ENCODE measurements at places on chromosomes 4 and X.

GRCh38 chr4:169234137-169234855 lies 36.5 kb downstream of the SH3RF1 start:
- no peak for DNase-seq

DNA sequence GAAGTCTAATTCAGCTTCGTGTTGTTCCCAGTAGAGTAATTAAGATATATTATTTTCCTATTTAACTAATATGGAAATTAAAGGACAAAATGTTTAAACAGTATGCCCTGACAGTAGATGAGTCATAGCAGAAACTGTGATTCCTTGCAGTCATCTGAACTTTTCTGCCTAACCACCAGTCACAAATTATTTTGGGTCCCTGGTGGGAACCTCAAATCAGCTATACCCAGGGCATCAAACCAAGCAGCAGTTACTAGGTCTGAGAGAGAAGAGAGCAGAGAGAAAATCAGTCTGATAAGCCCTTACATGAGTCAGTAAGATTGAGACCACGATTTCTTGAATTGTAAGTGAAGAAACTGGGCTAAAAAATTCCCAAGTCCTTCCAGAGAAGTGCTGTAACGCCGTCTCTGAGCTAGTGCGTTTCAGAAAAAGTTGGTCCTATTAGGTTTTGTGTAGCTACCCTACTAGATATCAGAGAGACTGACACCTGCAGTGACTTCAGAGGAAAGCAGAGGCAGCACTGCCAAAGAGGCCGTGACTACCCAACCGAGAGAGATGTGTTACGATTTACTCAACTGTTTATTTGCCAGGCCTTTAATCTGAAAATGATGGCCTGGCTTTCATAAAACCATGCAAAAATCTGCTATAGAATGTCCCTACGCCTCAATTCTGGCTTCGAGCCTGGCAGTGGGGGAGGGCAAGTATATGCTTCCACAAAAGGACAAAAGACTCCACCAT lies 21.7 kb upstream of the GPM6A start:
- DNase-seq = no peak

- no peak for DNase-seq
Observed at GRCh38 chrX:106726485-106727437, at the start of gene RNF128. RNF128 (plus strand) TSS chrX:106726701; CDS start chrX:106726914, 213 bp downstream.

DNA sequence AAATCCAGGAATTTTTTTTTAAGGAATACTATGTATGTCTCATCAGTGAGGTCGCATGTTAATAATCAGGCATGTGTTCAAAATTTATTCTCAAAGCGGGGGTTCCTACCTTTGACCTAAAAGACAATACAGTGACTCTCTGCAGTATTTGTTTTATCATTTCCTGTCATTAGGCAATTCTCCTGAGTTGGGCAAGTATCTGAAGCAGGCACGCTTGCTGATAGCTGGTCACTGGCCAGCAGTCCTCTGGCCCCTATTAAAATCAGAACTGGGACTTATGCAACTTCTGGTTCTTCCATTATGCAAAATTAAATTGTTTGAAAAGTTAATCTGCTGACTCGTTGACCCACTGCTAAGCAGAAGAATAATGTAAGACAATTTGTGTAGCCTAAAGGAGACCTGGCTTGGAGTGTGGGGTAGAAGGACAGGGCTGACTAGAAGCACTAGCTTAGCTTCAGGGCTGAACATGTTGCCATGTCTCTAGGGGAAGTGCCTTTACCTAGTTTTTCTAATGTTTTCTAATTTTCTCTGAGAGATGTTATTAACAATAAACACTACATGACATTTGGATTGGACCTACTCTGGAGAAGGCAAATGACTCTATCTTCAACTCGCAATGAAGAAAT lies 36.0 kb upstream of the GABRA2 start:
- DNase-seq = no peak

- DNase-seq = no peak
Observed at GRCh38 chr4:47075262-47075661, 43.9 kb downstream of the GABRB1 start.

- DNase-seq = peak; percentile 23
Observed at GRCh38 chr4:121977251-121978171, 25.7 kb upstream of the TRPC3 start.

- no peak for DNase-seq
Observed at GRCh38 chrX:16014171-16014570, 109.2 kb upstream of the GRPR start.

DNA sequence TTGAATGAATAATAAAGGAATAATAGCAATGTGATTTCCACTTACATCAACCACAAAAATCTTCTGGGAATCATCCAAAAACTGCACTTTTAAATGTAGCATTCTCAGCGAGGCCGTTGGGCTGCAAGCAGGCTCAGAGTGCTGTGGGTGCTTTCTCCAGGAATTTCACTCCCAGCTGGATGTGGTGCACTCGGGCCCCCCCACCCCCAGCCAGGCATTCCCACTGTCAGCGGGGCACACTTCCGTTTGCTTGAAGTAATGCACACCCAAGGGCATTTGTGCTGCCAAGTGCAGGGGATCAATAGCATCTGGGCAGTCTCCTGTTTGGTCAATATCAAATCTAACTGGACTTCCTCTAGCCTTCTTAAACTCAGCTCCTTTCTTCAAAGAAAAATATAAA lies at the start of gene FRMD7:
FRMD7 (minus strand) TSS at position 278 of the 400 bp plus-strand sequence; CDS start at position 102, 176 bp downstream.
- DNase-seq = no peak

GRCh38 chr4:169160825-169161224 lies 109.9 kb downstream of the SH3RF1 start:
- no peak for DNase-seq

DNA sequence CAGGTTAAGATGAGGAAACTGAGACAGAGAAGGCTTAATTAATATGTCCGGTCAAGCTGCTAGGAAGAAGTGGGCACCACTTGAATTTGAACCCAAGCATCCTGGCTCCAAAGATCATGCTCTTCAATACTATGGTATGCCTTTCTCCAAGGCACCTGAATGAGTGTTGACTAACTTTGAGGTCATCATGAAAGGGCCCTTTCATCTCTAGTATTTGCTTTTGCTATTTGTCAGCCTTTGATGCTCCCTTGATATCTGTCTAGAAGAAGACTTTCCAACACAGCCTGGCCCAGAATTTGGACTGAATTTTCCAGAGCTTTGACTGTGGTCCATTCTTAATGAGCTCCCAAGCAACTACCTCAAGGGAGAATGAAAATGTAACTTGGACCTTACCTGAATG lies 179.1 kb upstream of the DKK2 start:
- no peak for DNase-seq

DNA sequence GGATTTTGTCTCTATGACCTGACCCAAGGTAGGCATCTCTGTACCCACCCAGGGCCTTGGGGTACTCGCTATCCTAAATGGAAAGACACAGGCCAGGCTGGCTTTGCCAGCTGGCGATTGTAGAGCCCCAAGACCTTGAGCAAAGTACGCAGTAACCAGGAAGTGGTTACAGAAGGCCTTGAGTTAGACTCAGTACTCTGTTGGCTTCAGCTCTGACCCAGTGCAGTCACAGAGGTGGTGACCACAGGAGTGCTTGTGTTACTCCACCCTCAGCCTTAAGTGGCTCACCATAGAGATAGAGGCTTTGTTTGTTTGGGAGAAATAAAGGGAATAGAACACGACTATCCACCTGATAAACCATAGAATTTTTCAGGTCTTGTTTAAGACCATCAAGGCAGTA lies 880.5 kb upstream of the POU3F4 start:
- no peak for DNase-seq

- DNase-seq = no peak
Observed at GRCh38 chr4:7423391-7423790, 11.3 kb downstream of the PSAPL1 start.

- no peak for DNase-seq
Observed at GRCh38 chr4:8762356-8762755, 109.3 kb downstream of the HMX1 start.

DNA sequence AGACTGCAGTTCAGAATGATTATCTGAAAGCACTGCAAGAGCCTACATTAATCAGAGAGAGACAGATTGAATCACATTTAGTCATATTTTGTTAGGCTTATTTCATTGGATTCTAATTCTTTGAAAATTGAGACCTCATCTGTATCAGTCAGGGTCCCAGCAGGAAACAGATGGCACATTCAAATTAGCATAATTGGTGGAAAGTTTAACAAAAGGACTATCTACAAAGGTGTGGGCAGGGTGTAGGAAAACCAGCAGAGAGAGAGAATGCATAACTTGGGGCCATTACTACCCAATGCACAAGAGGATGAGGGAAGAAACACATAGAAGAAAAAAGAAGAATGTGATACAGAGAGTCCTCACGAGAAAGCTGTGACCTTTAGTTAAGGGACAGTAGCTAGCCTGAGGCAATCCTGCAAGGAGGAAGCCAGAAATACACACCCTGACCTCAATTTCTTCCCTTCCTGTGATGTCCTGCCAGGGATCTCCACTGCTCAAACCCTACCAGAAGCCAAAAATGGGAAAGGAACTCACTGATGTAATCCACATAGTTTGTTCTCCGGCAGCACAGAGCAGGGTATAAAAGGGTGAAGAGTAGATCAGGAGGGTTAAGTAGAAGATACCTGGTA lies 17.7 kb upstream of the XKRX start:
- DNase-seq = no peak

GRCh38 chr4:25350561-25350960 lies 26.5 kb upstream of the ANAPC4 start:
- DNase-seq = no peak

DNA sequence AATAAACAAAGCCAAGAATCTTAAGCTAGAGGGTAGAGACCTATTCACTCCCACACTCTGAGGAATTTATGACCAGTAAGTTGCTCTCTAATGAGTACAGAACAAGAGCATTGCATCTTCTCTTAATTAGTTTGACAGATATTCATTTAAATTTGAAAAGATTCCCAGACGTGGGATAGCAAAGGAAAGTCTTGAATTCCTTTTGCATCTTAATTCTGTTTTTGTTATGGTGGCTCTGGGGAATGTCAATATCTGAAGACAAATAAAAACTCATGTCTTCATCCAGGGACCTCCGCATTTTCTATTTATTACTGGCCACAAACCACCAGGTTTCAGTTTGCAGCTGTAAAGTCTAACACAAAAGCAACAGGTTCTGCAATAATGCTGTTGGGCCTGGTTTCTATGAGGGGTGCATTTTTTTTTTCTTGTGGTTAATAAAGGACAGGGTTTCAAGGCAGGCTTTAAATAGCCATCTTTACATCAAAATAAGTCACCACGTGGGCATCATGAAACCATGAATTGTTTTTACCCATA lies 172.3 kb downstream of the SHROOM3 start:
- no peak for DNase-seq

DNA sequence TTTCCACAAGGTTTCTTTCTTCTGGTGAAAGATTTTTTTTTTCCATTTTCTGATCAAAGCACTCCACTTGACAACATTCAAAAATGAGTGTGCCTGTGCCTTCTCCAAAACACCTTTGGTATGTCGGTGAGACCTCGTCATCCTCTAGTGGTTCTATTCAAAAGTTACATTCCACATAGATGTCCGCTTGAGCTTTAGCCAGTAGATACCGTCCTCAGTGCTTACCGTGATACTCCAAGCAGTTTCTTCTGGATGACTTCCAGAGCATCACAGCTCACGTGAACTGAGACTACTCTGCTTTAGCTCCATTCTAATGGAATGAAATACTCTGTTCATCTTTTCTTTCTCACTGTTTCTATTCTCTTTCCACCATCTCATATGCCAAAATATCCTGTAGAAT lies 38.2 kb upstream of the VEGFC start:
- DNase-seq = no peak

- no peak for DNase-seq
Observed at GRCh38 chrX:73766431-73766795, 203.4 kb downstream of the CHIC1 start.

DNA sequence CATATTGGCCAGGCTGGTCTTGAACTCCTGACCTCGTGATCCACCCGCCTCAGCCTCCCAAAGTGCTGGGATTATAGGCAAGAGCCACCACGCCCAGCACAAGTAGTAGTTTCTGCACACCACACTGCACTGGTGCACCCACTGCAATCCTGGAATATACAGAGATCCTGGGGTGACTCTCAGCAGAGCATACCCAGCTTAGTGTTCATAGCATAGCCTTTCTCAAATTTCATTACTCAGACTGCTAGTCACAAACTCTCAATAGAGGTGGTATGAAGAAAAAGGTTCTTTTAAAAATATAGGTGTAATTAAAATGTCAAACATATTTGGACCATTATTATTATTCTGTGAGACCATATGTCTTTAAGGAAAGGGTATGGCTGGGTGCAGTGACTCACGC lies 6.2 kb upstream of the ARHGAP10 start:
- no peak for DNase-seq

DNA sequence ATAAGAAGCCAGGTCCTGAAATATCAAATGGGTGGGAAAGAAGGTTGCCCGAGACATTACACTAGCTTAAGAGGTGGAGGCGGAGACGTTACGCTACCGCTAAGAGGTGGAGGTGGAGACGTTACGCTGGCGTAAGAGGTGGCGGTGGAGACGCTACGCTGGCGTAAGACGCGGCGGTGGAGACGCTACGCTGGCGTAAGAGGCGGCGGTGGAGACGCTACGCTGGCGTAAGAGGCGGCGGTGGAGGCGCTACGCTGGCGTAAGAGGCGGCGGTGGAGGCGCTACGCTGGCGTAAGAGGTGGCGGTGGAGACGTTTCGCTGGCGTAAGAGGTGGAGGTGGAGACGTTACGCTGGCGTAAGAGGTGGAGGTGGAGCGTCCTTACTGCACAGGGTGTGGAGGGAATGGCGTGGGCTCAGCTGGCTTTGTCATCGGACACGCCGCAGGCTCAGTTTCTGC lies 12.8 kb downstream of the CYP4V2 start:
- peak; percentile 79 for DNase-seq

DNA sequence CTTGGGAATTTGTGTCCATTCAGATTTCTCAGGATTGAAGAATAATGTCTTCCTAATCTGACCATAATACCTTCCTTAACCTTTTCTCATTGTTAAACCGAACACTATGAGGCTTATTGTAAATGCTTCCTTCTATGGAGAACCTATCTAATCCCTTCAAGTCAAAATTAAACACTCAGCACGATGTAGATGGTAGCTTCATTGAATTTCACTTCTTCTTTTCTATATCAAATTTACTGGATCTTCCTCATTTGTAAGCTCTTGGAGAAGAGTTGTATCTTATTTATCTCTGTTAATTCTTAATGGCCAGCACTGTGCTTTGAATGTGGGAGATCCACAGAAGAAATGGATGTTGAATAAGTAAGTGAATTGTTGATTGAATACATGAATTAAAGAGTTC lies 109.0 kb upstream of the RAPGEF2 start:
- DNase-seq = no peak

DNA sequence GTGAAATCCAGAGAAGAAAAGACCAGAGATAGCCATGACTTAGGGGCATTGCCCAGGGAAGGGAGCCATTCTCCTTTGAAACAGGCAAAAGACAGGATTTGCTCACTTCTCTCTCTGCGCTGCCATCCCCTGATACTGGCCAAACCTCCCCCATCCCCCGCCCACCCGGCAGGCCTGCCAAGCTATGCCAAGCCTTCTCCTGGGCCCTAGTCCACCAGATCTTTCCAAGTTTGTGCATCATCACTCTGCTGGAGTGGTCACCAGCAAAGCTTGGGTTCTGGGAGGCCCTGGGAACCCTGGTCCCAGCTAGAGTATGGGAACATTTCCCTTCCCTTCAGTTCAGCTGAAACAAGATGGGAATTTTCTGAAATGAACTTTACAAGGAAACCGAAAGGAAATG lies 18.4 kb downstream of the EFNB1 start:
- DNase-seq = no peak
